Stimulated activated CD4-positive, alpha-beta T cell treated with anti-CD3 and anti-CD28 coated beads, Interleukin-2, amount 100 ng/mL, for 24 hours (primary cell): ENCODE measurements at places on chromosomes 2 and 18.

DNA sequence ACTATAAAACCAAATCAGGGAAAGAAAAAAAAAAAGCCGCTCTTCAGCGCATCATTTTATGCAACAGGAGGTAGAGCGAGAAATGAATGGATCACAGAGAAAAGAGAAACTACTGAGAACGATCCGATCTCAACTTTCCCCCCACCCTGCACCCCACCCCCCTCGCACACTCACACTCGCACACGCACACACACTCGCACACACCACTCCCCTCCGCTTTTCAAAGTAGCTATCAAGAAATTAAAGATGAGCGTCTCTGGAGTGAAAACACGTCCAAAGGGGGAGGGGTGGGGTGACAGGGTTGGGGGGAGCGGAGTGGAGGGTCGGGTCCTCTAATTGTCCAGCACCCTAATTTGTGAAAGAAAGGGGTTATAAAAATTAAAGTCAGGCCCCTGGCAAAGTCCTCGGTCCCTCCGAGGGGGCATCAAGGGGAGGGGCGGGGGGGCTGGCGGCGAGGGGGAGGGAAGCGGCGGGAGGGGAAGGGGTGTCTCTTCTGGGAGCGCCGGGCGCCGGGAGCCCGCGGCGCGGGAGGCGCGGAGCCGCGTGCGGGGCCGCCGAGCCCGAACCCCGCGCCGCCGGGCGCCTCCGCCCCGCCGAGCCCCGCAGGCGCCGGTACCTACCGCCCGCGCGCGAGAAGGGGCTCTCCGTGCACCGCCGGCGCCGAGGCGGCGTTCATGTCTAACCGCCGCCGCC, 428 bp downstream of the TCF4 start:
- no peak for DNase-seq

DNA sequence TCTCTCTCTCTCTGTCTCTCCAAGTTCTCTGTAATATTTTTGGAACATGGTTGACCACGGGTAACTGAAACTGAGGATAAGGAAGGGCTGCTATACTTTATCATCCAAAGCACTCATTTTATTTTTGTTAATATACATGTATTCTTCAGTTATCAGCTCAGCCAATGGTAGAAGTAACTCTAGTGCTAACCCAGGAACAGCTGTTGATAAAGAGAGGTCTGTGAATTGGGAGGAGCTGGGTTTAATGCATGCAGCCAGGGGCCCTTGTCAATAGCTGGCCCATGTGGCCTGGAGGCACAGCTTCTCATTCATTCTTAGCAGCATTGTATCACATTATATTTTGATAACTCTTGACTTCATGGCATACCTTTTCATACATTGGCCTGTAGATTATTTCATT, 401.6 kb downstream of the EPHA4 start:
- no peak for DNase-seq

DNA sequence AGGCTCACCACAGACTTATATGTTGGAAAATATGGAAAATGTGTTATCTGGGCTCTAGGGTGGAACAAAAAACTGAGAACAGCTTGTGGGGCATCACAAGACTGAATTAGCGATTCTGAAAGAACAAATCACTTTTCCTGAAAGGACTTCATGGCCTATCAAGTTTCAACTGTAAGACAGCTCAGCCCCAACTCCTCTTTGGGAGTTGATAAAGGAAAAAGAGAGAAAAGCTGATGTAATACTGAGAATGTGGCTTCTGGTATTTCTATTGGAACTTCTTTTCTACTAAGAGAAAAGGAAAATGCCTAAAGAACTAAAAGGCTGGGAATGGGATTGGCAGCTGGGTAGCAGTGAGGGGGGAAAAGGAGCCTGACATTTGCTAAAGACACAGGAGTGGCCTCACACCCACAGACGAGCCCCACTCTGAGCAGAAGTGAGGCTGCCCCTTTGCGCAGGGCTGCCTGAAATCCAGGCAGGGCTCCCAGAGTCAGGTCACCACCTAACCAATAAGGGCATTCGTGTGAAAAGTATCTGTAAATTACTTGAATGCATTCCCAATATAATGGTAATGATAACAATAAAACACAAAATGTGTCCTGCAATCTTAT, 75.6 kb downstream of the LRP2 start:
- no peak for DNase-seq

- DNase-seq = no peak
These were observed 49.0 kb downstream of the SLC16A14 start for GRCh38 chr2:230019742-230020141.

GRCh38 chr2:65265671-65266045, 38.0 kb downstream of the ACTR2 start:
- DNase-seq = no peak
